ENCODE measurements at places on chromosomes 11 and 22.

GRCh38 chr11:30113326-30113898, 96.6 kb upstream of the KCNA4 start:
- DNase-seq = no peak

DNA sequence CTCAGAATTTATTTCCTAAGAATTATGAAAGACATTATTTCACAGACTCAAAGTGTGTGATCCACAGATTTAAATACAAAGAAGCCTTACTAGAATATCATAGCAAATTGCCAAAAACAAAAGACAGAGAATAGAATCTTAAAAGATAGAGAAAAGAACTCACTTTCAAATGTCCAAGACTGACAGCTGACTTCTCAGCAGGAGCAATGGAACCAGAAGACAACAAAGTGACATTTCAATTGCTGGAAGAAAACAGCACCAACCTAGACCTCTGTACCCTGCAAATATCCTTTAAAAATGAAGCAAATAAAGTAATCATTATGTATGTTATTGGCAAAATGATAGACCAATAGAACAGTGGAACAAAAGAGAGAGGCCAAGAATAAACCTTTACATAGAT, 109.2 kb downstream of the TTC17 start:
- no peak for DNase-seq

DNA sequence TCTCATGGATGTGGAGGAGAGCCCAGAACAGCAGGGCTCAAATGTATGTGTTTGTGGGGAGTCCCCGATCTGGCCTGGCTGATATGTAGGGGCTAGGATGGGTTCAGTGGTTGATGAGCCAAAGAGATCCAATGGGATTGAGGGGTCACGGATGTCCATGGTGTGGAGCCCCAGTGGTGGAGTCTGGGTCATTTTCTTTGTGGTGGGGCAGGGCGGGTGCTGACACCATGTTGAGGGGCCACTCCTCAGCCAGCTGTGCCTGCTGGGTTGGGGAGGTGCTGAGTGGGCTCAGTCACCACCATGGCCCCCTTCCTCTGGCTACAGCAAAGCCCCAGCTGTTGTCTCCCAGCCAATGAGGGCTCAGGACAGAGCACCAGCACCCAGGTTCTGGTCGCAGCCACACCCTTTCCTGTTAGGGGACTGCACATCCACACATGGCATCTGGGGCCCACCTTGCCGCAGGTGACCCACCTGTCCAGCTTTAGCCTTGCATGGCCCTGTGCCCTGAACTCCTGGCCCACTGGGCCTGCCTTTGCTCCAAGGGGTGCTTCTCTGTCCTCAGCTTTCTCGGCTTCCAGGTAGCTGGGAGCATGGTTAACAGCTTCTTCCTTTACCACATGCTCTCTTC, 3.2 kb upstream of the GNAZ start:
- no peak for DNase-seq

GRCh38 chr22:30948930-30949342, 19.6 kb downstream of the MORC2 start:
- DNase-seq = no peak
